ENCODE measurements at places on chromosomes 16 and 17.

DNA sequence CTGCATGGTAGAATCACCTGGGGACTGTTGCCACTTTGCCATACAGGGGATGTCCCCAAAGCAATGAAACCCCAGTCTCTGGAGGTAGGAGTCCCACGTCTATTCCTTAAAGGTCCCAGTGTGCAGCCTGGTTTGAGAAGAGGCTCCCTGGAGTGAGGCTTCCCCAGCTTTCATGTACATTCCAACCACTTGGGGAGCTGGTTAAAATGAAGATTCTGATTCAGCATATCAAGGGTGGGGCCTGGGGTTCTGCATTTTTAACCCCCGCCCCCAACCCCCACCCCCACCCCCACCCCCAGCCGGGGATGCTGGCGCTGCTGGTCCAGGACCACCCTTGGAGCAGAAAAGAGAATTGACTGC is 241.2 kb downstream of the FOXL1 start:
- no peak for DNase-seq

DNA sequence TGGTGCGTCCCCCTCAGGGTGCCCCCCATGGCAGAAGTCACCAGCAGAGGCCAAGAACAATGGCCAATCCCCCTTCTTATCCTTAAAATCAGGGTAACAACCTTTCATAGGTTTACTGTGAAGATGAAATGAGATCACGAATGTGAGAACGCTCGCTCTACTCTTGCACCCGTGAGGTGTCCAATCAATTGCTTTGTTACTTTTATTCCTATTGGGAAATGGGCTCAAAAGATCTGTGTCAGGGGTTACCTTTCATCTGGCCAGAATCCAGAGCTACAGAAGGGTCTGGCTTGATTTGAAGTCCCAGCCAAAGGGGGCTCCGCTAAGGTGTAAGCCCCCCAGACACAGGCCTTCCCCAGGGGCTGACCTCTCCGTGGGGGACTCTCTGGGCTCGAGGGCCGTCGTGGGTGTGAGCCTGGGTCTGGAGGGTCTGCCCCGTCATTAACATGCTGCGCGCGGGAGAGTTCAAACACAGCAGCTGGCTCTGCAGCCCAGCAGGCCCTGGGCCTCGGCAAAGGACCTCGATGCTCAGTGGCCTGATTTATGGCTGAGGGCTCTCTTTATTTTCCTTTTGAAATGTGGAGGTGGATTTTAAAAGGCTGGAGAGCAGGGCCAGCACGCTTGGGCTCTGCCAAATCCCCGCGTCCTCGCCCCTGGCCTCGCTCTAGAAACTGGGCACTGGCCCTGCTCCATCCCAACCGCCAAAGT is 10.4 kb downstream of the ABR start:
- no peak for DNase-seq

DNA sequence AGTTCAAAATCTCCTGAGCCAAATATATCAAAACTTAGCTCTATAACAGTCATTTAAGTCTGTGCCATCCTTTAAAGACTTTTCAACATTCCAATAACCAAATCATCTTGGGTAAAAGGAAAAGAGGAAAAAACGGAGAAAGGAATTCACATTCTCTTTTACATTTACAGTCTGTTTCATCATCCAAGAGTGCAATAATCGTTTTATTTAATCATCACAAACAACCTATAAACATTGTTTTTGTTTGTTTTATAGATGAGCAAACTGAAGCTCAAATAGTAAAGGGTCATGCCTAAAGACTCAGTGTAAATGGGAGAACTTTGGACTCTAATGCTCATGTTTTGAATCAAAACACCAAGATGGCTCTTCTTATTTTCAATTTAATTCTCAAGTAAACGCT is 252.3 kb downstream of the TOX3 start:
- no peak for DNase-seq

GRCh38 chr17:50561746-50562141 is 1.2 kb downstream of the CACNA1G start:
- DNase-seq, result no peak

GRCh38 chr17:1484676-1485422 is 7.6 kb downstream of the MYO1C start:
- no peak for DNase-seq

DNA sequence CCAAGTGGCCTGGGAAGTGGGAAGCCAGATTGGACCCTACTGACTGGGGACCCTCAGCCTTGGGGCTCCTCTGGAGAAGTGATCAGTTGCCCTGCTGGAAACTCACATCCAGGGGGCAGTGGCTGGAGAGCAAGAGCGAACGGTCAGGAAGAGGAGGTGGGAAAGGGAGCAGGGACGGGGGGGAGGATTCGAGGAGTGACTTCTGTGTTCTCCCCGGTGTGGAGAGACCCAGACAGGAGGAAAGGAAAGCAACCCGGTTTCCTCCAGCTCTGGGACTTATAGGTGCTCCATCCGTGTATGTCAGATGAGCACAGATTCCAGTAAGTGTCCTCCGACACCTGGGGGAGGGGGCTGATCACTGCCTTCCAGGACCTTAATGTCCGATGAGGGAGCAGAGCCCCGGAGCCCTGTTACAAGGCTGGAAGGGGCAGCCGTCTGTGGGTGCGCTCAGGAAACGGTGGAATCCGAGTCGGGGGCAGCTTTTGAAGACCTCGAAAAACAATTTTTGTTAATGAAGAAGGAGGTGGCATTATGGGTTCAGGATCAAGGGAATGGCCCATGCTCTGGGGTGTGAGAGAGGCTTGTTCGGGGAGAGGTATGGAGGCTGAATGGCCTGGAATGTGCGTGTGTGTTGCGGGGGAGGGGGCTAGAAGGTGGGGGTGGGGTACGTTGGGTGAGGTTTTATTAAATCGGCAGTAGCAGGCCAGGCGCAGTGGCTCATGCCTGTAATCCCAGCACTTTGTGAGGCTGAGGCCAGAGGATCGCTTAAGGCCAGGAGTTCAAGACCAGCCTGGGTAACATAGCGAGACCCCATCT is 34.8 kb upstream of the NDRG4 start:
- DNase-seq, result no peak

Measured in fibroblast of gingiva (primary cell).